MCF 10A (cell line): ENCODE measurements at places on chromosomes 3 and 15. TPM values are rescaled to one million over a fixed set of nuclear protein-coding genes. Genes with fewer than 3 reads are reported as not detected.
A peak's percentile ranks its signal among the peaks of the same experiment; 100 is the strongest.

DNA sequence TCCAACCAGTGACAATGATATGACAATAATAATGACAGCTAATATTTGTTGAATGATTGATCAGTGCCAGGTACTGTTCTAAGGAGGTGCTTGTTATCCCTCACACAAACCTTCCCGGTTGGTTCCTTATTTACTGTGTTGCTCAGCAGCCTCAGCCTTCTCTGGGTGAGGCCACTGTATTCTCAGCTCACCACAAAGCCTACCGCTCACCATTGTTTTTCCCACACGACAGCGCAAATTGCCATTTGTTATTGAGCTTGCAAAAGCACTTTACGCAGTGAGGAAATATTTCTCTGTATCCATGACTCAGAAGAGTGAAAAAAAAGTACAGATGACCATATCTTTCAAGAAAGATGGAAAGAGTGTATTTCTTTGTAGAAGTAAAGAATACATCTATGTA, 49.5 kb upstream of the PDZRN3 start:
- no peaks in the 10 kb centered on the region for H3K27me3 ChIP-seq
- no peak overlapping the region for H3K27ac ChIP-seq
- peaks cover 11% of the 10 kb centered on the region for H3K4me1 ChIP-seq
- no peak overlapping the region for H3K4me3 ChIP-seq

DNA sequence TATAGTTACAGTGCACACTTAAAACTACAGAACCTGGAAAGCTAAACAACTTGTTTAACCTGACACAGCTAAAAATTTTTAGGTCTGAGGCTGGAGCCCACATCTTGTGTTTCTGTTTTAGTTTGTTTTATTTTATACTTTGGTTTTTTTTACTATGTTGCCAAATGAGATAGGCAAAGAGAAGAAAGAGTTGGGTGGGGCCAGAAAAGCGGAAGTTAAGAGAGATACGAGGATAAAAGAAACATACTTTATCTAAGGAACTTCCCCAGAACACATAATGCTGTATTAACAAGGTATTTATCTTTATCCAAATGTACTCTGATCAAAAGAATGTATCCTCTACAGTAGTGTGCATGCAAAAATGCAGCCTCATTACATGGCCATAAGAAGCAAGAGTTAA, 1145.7 kb downstream of the EPHA3 start:
- no peak overlapping the region for H3K4me3 ChIP-seq
- no peaks in the 10 kb centered on the region for H3K4me1 ChIP-seq
- H3K36me3 ChIP-seq: no peaks in the 10 kb centered on the region
- no peak overlapping the region for H3K27ac ChIP-seq

KNL1 gene
- 7.9 and 11.4 TPM in 2 replicates for total RNA-seq

DNA sequence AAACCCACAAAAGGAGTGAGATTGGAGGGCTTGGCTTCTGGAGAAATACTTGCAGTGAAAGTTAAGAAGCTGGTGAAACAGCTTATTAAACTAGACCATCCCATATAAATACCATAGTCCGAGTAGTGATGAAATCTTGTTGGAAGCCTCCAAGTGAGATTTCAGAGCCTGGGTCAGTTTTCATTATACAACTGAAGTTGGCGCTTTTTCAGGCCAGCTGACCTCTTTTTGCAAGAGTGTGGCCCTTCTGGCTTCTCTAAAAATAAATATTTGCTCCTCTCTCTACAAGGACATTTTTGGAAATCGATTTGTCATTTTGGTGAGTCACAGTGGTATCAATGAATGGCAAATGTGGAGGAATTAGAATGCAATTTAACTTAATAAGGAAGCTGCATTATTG, 51.2 kb upstream of the THRB start:
- H3K27ac ChIP-seq: no peak overlapping the region
- DNase-seq: peak; percentile 11
- H3K27me3 ChIP-seq: no peaks in the 10 kb centered on the region
- no peak overlapping the region for H3K4me3 ChIP-seq
- no peaks in the 10 kb centered on the region for H3K36me3 ChIP-seq
- peaks cover 6% of the 10 kb centered on the region for H3K4me1 ChIP-seq

DNA sequence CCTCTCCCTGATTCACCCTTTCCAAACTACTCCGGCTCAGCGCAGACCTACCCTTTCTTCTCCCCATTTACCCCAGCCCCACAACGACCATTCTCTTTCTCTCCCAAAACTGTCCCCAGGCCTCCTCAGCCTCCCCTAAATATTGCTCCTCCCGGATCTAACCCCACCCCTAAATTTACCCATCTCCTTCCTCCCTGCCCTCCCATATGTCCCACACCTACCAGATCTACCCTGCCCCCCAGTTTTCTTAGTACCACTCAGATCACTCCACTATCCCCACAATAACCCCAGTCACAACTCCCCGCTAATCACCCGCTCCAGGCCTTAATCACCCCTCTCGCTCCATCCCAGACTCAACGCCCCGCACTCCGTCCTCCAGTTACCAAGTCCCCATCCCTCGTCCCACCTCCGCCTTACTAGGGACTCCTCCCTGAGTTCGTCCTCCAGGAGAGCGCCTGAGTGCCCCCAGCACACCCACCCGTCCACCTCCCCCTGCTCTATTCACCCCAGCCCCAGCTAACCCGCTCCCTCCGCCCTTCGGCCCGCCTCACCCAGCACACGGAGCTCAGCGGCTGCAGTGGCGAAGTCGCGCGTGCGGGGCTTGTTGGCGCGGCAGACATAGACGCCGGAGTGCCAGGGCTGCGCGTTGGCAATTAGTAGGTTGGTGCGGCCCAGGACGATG, 18.6 kb upstream of the IGDCC3 start:
- DNase-seq: no peak
- H3K4me3 ChIP-seq: no peak overlapping the region

DNA sequence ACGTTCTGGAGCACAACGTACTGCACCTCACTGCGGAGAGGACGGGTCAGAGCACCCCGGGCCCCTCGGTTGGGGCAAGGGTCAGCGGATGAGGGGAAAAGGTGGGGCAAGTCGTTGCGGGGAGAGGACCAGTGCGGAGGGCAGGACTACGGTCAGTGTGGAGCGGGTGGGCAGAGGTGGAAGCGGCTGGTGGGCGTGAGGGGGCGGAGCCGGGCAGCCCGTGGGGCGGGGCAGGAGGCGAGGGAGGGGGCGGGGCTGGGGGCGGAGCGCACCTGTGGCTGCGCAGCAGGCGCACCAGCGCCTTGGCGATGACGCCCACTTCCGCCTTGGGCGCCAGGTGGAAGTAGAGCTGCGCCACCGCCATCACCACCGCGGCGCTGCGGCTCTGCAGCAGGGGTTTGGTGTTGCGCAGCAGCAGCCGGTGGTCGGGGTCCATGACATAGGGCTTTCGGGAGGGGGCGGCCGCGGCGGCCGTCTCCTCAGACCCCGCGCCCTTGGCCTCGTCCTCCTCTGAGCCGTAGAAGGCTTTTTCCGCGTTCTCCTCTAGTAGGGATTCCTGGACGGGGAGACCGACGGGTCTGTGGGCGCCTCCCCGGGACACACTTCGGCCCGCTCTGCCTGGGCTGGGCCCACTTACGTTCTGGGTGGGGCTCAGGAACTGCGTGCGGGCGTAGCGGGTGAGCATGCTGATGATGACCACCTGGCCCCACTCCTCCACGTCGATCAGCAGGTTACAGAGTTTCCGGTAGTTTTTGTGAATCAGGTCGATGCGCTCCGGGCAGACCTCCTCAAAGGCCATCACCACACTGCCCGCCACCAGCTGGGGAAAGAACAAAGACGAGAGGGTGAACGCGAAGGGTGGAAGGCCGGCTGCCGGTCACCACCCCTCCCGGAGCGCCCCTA, 29.2 kb downstream of the AP3B2 start:
- H3K4me3 ChIP-seq: peak overlapping the region; percentile 77
- peak; percentile 58 for DNase-seq
- peak overlapping the region; percentile 80 for H3K27ac ChIP-seq

GRCh38 chr3:64138656-64139375, 86.5 kb downstream of the PRICKLE2 start:
- no peaks in the 10 kb centered on the region for H3K27me3 ChIP-seq
- no peak overlapping the region for H3K27ac ChIP-seq
- peaks cover 8% of the 10 kb centered on the region for H3K36me3 ChIP-seq
- H3K4me3 ChIP-seq: no peak overlapping the region

DNA sequence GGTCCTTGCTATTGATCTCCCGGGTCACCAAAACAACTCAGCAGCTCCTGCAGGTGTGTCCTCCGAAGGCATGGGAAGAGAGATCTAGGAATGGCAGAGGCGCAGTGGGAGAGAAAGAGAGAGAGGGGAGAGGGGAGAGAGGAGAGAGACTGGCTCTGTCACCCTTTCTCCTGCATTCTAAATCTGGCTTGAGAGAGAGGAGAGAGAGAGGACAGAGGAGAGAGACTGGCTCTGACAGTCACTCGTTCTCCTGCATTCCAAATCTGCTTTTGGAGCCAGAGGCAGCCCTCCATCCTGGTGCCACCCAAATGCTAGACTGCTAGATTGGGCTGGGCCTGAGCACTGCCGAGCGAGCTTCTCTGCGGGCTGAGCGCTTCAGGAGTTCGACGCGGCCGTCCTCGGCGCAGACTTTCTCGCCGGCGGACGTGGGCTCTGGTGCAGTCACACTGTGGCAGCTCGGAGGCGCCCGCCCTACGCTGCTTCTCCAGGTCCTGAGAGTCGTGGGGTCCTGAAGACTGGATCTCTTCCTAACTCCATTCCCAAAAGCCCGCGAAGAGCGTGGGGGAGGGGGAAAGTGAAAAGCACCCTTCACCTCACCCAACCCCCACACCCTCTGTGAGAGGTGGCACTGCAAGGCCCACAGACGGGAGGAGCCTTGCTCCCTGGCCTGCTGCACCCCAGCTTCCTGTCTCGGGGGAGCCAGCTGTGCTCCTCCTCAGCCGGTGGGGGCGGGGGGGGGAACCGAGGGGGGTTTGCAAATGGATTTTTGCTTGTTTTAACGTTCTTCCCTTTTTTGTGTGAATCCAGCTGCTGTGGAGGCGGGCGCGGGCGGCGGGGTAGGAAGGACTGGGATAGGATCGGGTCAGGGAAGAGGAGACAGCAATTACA, 222.3 kb downstream of the MEIS2 start:
- H3K4me3 ChIP-seq: no peak overlapping the region
- no peak for DNase-seq
- peaks cover 4% of the 10 kb centered on the region for H3K4me1 ChIP-seq
- H3K27me3 ChIP-seq: peaks cover 87% of the 10 kb centered on the region
- no peak overlapping the region for H3K27ac ChIP-seq

RBM15B gene
- 32.5 and 33.6 TPM in 2 replicates for total RNA-seq

DNA sequence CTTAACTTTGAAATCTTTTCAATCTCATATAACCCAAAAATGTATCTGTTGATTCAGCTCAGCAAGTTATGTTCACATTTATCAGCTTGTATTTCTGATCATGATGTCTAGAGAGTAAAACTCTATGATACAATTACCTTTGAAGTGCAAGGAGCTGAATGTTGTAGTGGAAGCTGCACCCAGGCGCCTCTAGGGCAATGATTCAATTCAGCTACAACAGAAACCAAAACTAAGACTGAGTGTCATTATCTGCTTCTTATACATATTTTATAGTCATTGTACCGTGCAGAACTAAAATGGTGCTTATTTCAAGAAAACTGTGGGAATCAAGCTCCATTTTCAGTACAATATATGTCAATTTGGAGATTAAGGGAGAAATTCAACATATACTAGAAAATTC, 1237.5 kb downstream of the ZPLD1 start:
- H3K27ac ChIP-seq: no peak overlapping the region
- peaks cover 80% of the 10 kb centered on the region for H3K27me3 ChIP-seq
- no peaks in the 10 kb centered on the region for H3K4me1 ChIP-seq
- H3K4me3 ChIP-seq: no peak overlapping the region

- H3K4me3 ChIP-seq: no peak overlapping the region
- no peaks in the 10 kb centered on the region for H3K36me3 ChIP-seq
- no peak overlapping the region for H3K27ac ChIP-seq
- no peak for DNase-seq
Measured at GRCh38 chr15:32718227-32718820, 520 bp downstream of the GREM1 start.

GRCh38 chr3:170359178-170359704, 1.7 kb downstream of the SKIL start:
- peaks cover 28% of the 10 kb centered on the region for H3K36me3 ChIP-seq
- H3K27me3 ChIP-seq: no peaks in the 10 kb centered on the region
- peak overlapping the region; percentile 99 for H3K27ac ChIP-seq
- H3K4me3 ChIP-seq: peak overlapping the region; percentile 98

- no peak overlapping the region for H3K27ac ChIP-seq
- no peak for DNase-seq
- H3K4me1 ChIP-seq: peaks cover 6% of the 10 kb centered on the region
- no peak overlapping the region for H3K4me3 ChIP-seq
- H3K36me3 ChIP-seq: no peaks in the 10 kb centered on the region
Measured at GRCh38 chr3:23198801-23199200, 4.3 kb upstream of the UBE2E2 start.

GRCh38 chr3:13050446-13050845, 22.8 kb downstream of the IQSEC1 start:
- no peak overlapping the region for H3K4me3 ChIP-seq
- H3K4me1 ChIP-seq: no peaks in the 10 kb centered on the region
- H3K27ac ChIP-seq: no peak overlapping the region
- DNase-seq: no peak

DNA sequence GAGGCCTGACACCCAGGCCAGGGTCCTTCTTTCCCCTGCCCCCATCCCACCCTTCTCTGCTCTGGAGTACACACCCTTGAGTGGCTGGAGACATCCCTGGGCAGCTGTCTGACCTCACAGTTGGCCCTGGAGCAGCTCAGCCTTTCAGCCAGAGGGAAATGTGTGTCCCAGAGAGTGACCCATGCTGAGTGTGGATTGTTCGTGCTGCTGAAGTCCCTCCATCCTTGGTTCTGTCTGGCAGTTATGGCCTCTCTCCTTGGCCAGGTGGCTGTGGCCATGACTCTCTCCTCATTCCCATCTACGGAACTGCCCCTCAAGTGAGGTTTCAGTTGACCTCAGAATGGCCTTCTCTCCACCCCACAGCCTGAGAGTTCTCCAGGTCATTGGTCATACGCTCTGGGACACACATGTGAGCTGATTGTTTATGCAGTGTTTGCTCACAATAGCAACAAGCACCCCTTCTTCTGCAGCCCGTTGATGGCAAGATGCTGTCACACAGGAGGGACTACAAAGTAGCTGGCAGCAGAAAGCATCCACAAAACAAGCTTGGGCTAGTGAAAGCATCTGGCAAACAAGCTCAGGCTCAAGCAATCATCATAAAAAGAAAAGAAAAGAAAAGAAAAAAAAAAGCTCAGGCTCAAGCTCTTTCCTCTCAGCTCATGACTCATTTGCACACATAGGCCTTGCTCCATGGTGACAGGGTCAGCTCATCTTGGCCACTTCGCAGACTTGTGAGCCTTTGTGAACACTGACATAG, 55.3 kb upstream of the ITGA11 start:
- no peak overlapping the region for H3K27ac ChIP-seq
- no peaks in the 10 kb centered on the region for H3K36me3 ChIP-seq
- DNase-seq: no peak
- no peaks in the 10 kb centered on the region for H3K4me1 ChIP-seq

GRCh38 chr15:40091861-40092255, 16.8 kb downstream of the BMF start:
- DNase-seq: no peak
- no peak overlapping the region for H3K27ac ChIP-seq
- H3K4me1 ChIP-seq: peaks cover 16% of the 10 kb centered on the region
- H3K27me3 ChIP-seq: no peaks in the 10 kb centered on the region
- no peak overlapping the region for H3K4me3 ChIP-seq

GRCh38 chr15:68677996-68678395, 99.2 kb downstream of the CORO2B start:
- no peaks in the 10 kb centered on the region for H3K27me3 ChIP-seq
- H3K27ac ChIP-seq: no peak overlapping the region
- no peaks in the 10 kb centered on the region for H3K36me3 ChIP-seq
- H3K4me3 ChIP-seq: no peak overlapping the region
- H3K4me1 ChIP-seq: peaks cover 8% of the 10 kb centered on the region
- DNase-seq: no peak

- H3K27ac ChIP-seq: no peak overlapping the region
- no peak overlapping the region for H3K4me3 ChIP-seq
- no peaks in the 10 kb centered on the region for H3K27me3 ChIP-seq
- H3K4me1 ChIP-seq: no peaks in the 10 kb centered on the region
- H3K36me3 ChIP-seq: no peaks in the 10 kb centered on the region
Measured at GRCh38 chr3:13427662-13428603, 7.8 kb upstream of the NUP210 start.
